ENCODE measurements at places on chromosomes 5 and 9.

DNA sequence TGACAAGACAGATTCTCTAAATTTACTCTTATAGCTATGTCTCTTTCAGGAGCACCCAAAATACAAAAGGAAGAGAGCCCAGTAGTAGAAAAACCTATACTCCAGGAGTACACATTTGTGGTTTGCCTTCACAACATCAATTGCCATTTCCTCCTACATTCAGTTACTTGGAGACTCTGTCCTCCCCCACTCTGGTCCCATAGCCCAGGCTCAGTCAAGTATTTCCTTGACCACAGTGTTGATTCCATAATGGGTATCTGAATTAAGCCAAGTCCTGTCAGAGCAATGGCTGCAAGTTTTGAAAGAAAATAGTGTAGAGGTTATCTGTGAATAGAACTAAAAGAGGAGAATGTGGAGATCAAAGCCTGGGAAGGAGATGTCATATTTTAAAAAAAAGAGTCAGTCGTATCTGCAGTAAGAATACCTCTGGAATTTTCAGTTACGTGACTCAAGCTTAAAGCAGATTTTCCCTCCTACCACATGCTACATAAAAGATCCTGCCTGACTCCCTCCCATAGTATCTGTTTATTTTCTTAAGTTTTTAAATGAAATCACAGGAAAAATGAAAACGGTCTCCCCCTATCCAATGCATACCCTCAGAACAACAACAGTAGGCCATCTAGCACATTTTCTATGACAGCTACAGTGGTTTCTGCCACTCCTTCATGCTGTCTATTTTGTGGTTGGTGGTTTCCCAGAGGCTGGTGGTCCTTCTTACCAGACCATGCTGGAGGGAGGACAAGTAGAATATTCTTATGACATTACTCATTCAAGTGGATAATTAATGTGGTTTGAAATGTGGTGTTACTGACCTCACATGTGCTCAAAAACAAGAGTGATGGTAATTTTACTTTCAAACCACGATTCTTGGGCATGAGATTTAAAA lies 249.7 kb upstream of the TMEM161B start:
- DNase-seq = no peak

DNA sequence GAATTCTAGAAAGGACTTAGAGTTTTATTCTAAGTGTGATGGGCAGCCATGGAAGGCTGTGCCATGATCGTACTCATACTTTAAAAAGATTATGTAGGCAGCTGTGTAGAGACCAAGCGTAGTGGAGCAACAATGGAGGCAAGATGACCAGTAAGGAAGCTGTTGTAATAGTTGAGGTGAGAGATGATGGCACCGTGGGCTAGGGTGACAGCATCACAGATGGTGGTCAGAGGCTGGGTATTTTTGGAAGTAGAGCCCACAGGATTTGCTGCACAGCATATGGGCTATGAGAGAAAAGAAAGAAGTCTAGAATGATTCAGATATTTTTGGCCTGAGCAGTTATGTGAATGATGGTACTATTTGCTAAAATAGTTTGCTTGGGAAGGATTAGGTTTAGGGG lies 7.7 kb downstream of the ARHGAP26 start:
- DNase-seq = no peak

DNA sequence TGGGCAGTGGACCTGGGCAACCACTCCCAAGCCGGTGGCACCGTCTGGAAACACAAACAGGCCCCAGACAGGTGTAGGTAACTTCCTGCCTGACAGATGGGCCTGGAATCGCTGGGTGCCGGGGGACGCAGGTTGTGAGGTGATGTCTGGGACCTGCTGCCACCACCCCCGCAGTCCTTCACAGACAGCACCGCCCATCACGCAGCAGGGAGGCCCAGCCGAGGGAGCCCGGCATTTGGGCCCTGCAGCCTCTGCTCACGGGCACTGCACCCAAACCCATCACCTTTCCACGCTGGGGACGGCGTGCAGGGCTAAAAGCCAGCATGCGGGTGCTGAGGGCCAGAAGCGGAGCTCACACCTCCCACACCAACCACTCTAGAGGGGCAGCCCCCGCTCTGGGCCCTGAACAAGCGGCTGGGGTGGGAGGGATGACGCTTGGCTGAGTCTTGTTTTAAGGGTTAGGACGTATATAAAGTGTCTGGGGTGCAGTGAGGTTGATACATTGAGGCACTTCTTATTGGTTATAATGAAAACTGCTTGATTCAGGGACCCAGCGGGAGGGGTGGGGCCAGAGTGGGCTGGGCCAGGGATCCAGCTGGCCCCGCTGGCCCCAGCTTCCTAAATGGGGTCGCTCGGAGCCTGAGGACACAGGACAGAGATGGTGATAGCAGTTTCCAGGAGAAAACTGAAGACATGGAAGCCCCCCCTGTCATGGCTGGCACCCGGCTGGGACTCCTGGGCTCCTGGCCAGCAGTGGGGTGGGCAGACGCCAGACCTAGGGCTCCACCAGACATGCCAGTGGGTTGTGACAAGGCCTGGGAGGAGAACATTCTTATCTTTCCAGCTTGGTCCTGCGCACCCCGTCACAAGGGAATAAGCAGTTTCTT lies 11.3 kb downstream of the MYMK start:
- no peak for DNase-seq

GRCh38 chr9:116940614-116941215 lies 253.6 kb downstream of the TRIM32 start:
- DNase-seq = no peak

- no peak for DNase-seq
Measured at GRCh38 chr5:175547842-175548241, 69.5 kb downstream of the SFXN1 start.

DNA sequence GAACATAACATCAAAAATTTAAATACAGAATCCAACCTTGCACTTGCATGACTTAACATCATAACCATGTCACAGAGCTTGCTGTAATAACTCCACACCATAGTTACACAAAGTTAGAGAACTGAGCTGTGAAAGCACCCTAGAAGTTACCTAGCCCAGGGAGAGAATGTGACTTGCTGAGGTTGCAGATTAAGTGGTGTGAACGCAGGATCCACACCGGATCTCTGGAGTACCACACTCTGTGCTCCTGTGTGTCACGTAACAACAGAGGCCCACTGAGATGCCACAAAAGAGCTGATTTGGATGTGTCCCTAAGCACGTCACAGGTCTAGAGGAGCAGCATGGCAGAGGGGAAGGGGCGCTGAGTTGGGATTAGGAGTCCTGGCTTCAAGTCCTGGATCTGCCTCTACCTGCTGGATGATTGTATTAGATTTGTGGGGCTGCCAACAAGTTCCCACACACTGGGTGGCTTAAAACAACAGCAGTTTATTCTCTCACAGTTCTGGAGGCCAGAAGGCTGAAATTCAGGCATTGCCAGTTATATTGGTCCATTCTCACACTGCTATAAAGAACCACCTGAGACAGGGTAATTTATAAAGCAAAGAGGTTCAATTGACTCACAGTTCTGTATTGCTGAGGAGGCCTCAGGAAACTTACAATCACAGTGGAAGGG lies 213.3 kb upstream of the TBC1D2 start:
- DNase-seq = no peak
